ENCODE measurements at places on chromosomes 3 and 15.

GRCh38 chr3:86175593-86176444 lies 815.1 kb downstream of the VGLL3 start:
- no peak for DNase-seq

DNA sequence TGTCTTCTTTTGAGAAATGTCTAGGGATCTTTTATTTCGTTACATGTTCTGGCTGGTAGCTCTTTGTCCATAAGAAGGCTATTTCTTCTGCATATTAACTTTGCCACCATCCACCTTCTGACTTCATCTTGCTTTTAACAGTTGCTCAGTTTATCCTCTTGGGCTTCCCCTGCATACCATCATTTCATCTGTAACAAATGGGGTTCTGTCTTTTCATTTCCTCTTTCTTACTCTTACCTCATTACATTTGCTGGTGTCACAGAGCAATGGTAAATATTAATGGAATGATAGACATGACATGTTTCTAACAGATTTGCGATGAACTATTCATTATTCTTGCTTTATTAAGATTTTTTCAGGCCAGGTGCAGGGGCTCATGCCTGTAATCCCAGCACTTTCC lies 62.4 kb downstream of the GASK1A start:
- no peak for DNase-seq

DNA sequence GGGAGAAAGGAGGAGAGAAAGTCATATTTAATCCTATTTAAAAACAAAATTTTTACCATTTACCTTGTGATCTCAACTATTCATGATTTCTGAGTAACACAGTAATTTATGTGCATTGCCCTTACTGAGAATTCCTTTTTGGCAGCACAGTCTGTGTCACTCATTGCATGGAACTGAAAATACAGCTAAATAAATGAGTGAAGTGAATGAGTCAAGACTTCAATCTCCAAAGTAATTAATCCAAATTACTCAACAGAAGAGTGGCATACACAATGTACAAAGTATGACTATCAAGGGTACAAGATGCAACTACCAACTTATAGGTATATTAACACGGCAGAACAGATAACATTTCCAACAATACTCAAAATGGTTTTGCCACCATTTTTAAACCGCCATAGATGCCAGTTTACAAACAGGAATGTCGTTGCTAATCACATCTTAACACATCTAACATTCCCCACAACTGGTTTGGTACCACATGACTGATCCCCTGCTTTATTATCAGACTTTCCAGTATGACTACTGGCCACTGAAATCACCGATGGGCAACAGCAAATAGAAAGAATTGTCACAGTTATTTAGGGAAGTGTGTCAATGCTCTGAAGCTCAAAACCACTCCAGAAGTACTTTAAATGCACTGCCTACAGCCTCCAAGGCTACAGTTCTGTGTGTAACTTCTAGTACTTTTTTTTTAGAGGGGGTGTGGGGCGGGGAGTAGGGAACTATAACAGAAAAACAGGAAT lies 410.4 kb downstream of the SHQ1 start:
- DNase-seq = no peak

- no peak for DNase-seq
Observed at GRCh38 chr3:5092018-5092417, 30.1 kb upstream of the ARL8B start.

GRCh38 chr3:134743006-134743405 lies 52.1 kb upstream of the EPHB1 start:
- DNase-seq = no peak

DNA sequence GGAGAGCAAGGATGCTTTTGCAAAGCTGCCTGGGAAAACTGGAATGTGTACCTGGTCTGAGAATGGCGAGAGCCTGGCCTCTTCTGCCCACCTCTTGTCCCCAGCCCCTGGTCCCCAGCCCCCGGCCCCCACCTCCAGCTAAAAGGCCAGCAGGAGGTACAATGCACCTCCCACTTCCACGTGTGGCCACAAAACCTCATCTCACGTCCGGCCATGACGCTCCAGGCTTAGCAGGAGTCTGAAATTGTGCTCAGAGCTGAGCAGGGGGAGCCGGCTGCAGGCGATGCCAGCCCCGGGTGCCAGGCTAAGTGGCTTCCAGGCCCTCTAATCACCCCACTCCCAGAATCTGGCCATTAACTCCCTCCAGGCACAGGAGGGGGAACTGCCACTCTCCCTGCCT lies 83.1 kb upstream of the PRR20G start:
- DNase-seq = no peak

- no peak for DNase-seq
Observed at GRCh38 chr3:53196575-53197407, 35.8 kb downstream of the PRKCD start.

GRCh38 chr3:169891886-169892285 lies 19.5 kb upstream of the SAMD7 start:
- DNase-seq = no peak

DNA sequence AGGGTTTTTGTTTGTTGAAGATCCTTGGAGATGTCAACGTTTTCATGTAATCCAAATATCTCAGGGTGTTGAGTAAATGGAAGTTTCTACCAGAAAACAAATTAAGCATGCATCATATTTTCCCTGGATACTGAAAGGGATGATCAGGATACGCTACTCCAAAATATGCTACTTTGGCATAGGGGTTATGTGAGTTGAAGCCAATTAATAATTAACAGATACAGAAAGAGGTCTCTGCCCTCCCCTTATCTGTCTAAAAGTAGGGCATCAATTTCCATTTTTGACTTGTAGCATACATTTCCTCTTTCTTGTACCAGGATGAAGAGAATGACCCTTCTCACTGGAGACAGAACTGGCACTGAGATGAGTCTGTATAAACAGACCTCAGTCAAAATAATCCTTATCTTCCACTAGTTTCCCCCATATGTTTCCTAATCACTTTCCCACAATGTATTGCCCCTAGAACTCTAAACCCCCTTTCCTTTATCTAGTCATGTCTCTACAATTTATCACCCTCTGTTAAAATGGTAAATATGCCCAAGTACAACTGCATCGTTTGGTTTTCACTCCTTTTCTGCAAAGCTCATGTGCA lies 17.4 kb upstream of the ASB14 start:
- no peak for DNase-seq

- no peak for DNase-seq
Observed at GRCh38 chr3:55461896-55462295, 25.2 kb downstream of the WNT5A start.

DNA sequence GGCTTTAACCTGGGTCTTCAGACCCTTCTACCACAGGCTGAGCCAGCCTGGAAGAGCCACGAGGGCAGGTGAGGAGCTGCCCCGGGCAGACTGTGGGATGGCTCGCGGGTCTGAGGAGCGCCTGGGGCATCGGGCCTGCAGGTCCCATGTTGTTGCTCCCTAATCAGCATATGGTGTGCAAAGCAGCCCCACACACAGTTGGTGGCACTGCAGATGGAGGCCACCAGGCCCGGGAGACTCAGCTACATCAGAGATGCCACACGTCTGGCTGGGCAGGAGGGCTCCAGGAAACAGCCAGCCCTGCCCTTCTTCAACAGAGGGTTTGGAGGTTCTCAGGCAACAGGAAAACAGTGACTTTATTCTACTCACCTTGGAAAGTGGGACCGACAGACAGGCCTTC lies 63.9 kb downstream of the XXYLT1 start:
- DNase-seq = no peak

DNA sequence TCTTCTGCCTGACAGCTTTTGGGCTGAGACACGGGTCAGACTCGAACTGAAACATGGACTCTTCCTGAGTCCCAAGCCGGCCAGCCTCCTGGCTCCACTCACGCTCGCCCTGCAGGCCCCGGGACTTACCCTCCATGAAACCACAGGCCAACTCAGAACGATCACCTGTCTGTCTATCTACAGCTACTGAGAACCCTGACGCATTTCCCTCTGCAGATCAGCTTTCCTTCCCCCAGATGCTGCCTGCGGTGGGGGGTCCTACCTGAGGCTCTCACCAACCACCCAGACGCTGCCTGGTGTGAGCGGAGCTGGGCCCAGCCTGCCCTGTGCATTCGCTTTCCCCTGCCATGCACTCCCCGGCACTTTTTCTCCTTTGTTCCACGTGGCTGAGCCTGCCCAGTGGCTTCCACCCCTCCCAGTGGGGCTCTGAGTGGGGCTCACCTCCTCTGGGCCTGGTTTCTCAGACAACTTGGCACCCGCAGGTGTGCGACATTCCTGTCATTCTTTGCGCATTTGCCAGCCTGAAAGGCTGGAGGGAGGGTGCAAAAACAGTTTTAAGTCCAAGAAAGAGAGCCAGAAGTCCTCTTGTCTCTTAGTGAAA lies 60.2 kb downstream of the PLXNA1 start:
- no peak for DNase-seq

DNA sequence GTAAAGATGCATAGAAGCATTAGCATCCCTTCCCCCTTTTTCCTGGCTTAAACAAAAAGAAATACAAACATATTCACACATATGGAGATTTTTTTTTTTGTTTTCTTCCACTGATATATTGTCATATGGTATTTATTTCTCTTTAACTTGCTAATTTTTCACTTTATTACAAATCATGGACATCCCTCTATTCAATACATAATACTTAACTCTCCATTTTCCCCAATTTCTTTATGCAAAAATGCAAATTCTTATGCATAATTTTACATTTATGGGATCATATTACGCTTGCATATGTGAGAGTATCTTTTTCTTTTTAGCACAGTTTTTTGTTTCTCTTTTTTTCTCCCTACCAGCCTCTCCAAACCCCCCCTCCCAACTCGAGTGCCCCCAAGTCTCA lies 48.8 kb downstream of the CCR3 start:
- no peak for DNase-seq

DNA sequence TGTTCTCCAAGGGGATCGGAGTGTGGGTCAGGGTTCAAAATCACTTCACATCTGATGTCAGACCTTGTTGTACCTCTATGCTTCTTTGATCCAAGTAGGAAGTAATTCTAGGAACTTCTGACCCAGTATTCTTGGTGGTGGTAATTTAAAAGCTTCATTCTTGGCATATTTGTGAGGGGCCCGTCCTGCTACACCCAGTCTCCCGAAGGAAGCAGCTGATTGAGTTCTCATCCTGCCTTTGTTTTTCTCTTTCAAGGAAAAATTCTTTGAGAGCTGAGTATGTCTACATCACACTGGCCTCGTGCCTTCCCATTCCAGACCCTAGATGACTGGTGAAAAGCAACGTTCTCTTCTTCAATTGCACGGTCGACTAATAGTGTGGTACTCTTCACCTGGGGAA lies 234.4 kb upstream of the TPRG1 start:
- no peak for DNase-seq

DNA sequence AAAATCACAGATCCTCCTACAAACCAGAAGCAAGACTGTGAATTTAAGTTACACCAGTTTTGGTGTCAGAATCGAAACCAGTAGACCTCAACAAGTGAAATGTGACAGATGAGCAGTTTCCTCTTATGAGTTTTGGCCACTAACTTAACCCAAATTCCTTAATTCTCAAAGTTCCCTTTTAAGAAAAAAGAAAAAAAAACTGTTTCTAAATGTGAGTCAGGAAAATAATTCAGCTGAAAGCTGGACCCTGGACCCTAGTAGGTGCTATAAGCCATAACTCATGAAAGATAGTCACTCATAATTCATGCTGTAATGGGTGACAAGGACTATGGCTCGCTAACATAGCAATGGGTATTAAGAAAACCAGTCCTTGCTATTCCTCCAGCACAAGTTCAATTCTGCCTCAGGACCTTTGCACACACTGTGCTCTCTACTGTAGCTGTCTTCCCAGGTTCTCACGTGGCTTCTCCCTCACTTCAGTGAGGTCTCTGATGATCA lies 9.0 kb upstream of the THRB start:
- DNase-seq = no peak

DNA sequence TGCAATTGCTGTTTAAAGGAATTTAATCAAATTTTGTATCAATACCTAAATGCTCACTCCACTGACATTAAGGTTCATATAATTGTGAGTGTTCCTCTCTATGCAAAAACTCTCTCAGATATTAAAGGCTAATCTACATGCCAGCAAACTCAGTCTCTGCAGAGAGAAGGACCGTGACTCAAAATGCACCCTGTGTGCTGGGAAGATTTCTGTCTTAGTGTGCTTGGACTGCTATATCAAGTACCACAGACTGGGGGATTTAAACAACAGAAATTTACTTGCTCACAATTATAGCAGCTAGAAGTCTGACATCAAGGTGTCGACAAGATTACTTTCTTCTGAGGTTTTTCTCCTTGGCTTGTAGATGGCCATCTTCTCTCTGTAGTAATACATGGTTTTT lies 18.6 kb upstream of the PFN2 start:
- DNase-seq = no peak

GRCh38 chr3:9439331-9439730 lies 41.9 kb downstream of the SETD5 start:
- no peak for DNase-seq

- DNase-seq = no peak
Observed at GRCh38 chr3:61595288-61595687, 33.9 kb downstream of the PTPRG start.

DNA sequence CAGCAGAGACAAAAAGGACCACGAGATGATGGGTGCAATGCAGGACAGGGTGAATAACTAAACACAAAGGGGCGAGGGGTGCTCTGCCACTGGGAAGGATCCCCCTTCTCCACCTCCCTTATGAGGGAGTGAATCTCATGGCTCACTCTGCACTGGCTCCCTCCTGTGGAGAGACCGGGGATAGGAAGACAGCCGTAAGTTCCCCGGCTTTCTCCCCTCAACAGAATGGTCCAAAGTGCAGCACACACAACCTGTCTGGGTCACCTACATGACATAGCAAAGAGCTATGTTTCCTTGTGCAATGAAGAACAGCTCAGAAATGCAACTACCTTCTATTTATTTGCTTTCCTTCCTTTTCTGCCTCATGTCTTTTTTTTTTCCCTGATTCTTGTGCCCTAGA lies 7.8 kb upstream of the ACSBG1 start:
- DNase-seq = no peak

- DNase-seq = no peak
Observed at GRCh38 chr3:13767896-13768295, 112.0 kb downstream of the WNT7A start.

DNA sequence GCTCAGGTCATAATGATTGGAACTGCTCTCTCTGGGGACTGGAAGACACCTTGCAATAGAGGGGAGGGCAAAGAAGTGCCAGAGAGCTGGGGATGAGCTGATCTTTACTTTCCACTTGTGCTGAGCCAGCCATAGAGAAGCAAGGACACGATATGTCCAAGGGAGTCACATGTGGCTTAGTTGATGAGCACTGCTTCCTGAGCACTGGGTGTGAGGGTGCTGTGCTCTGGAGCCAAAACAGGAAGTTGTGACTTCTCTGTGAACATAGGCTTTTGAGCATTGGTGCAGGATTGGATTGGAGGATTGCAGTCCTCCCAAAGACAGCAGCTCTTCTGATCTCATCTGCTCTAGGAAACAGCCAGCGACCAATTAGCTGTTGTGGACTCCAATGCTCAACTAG lies 6.7 kb downstream of the PARP14 start:
- DNase-seq = no peak

GRCh38 chr3:161540594-161540993 lies 44.0 kb downstream of the OTOL1 start:
- DNase-seq = no peak

DNA sequence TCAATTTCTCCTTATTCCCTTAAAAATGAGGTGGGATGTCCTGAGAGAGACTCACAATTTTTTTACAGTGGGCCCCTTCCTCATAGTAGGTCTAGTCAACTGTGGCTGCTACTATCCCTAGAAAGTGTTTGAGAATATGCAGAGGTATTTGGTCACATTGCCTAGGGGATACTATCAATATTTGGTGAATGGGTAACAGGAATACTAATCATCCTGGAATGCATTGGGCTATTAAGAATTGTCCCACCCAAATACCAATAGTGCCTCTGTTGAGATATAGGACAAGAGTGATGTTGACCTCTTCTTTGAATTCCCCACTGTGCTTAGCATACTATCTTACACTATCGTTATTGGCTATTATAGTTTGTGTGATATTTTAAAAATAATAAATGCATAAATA lies 389.4 kb downstream of the DIPK2A start:
- no peak for DNase-seq

Measured in stimulated activated CD8-positive, alpha-beta memory T cell treated with anti-CD3 and anti-CD28 coated beads, Interleukin-12 subunit alpha, Interleukin-12 subunit beta, amount 100 ng/mL, for 1 hour (primary cell).